NCI-H345 (cell line): ENCODE measurements at places on chromosomes 6 and 20.

- DNase-seq, result no peak
Observed at GRCh38 chr6:169513478-169514193, 188.2 kb downstream of the WDR27 start.

GRCh38 chr6:43965628-43966373, 161.5 kb downstream of the MRPL14 start:
- no peak for DNase-seq

- DNase-seq, result no peak
Observed at GRCh38 chr20:58511364-58511763, 3.8 kb downstream of the APCDD1L start.

DNA sequence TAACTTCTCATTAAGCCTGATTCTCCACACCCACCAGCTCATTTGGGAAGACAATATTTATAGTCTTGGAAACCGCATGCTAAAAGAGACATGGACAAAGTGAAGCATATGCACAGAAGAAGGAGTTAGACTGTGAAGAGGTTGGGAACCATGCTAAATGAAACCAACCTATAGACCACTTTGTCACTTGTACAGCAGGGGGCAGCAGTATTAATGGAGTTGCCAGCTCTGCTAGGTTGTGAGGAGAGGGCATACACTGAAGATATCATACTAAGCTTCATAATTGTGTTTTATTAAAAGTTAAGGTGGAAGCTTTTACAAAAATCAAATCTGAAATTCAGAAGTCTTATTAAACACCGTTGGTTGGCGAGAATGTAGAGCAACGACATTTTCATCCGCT, 38.3 kb upstream of the HMGCLL1 start:
- DNase-seq, result no peak

- peak; percentile 86 for DNase-seq
Observed at GRCh38 chr6:39801456-39802251, 9.5 kb downstream of the DAAM2 start.

DNA sequence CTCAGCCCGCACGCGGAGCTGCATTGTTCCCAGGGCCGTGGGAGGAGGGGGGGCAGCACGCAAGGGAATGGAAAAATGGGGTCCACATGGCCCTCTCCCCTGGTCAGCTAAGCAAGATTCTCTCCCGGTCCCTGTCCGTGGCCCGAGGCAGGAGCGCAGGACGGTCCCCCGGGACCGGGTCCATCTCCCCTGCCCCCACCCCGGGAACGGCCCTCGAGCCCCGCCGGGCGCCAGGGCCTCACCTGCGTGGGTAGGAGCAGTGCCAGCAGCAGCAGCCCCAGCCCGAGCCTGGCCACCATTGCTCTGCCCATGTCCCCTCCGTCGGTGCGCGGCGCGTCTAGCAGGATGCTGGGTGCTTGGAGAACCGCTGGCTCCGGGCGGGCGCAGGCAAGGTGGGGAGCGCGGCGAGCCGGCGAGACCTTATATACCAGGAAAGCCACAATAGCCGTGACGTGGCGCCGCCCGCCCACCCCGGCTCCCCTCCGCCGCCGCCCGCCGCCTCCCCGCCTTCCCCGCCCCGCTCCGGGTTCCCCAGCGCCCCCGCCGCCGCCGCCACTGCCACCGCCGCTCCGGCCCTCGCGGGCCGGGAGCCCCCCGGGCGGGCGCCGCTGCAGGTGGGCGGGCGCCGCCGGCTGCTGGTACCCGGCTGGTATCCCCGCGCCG, at the start of gene CD24:
TSS of gene CD24 (minus strand) at position 394 of the 663 bp plus-strand sequence. CDS start at position 311, 83 bp downstream.
- DNase-seq, result peak; percentile 83

DNA sequence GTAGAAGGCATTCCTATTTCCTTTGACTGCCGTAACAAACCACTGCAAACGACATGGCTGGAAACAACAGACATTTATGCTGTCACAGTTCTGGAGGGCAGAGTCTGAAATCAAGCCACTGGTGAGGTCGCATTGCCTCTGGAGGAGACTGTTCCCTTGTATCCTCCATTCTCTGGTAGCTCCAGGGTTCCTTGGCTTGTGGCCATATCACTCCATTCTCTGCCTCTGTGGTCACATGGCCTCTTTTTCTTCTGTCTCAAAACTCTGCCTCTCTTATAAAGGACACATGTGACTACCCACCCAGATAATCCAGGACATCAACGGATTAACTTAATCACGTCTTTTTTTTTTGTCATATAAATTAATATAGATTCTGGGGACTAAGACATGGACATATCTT, 84.4 kb downstream of the LYRM2 start:
- DNase-seq, result peak; percentile 73

- DNase-seq, result no peak
Observed at GRCh38 chr6:109105681-109106080, 10.4 kb downstream of the CEP57L1 start.

GRCh38 chr6:27893059-27893835, 18.9 kb downstream of the OR2B2 start:
- DNase-seq, result peak; percentile 97

DNA sequence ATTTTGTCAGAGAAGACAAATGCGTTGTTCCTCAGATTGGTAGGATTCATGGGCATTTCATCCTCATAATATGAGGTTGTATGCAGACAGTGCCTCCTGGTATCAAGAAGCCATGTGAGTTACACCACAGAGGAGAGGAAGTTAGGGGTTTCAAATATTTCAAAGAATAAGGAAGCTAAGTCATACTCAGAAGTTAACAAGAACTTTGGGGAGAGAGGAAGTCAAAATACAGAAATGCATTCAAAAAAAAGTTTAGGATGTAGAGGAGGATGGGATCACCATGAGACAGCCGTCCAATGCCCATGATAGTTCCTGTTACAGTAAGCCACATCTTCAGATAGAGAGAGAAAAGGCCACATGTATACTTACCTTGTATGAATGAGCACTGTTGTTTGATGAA, 22.3 kb downstream of the HLA-DOB start:
- no peak for DNase-seq

DNA sequence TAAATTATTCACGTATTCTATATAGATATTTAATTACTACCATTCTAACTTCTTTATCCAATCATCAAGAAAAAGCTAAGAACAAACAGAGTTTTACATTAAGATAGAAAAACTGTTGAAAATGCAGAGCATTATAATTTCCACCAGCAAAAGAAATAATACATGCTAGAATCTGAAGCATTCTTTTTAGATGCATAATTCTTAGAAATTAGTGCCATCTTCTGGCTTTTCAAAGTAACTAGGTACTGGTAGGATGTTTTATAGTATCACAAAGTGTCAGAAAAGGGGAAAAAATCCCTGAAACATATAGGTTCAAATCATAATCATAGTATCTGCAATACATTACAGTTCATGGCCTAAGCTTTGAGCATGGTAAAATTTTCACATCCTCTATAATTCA, 178.9 kb downstream of the PHF3 start:
- no peak for DNase-seq

GRCh38 chr6:10621213-10621612, 73.2 kb downstream of the C6orf52 start:
- DNase-seq, result peak; percentile 17

DNA sequence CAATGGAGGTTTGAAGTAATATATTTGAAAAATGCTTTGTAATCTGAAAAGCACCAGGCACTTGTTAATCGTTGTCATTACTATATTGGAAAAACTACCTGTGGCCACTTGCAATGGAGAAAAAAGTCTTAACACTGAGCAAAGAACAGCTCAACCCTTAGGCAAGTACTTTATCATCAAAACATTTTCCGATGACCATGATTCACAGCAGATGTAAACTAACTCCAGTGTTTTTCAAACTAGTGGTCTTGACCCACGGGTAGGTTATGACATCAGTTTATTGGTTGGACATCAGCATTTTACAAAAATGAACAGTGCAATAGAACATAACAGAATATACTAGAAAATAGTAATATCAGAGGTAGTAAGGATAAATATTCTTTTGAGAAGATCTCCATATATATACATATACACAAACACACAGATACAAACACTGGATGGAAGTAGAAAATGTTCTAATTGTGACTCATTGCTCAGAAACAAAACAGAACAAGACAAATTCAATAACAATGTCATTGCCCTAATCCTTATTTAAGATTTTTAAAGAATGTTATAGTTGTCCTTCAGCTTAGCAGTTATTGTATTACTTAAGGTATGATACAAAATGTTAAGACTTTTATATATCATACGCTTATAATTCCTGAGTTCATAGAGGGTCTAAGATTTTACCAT, 123.0 kb downstream of the PLCB1 start:
- DNase-seq, result no peak

DNA sequence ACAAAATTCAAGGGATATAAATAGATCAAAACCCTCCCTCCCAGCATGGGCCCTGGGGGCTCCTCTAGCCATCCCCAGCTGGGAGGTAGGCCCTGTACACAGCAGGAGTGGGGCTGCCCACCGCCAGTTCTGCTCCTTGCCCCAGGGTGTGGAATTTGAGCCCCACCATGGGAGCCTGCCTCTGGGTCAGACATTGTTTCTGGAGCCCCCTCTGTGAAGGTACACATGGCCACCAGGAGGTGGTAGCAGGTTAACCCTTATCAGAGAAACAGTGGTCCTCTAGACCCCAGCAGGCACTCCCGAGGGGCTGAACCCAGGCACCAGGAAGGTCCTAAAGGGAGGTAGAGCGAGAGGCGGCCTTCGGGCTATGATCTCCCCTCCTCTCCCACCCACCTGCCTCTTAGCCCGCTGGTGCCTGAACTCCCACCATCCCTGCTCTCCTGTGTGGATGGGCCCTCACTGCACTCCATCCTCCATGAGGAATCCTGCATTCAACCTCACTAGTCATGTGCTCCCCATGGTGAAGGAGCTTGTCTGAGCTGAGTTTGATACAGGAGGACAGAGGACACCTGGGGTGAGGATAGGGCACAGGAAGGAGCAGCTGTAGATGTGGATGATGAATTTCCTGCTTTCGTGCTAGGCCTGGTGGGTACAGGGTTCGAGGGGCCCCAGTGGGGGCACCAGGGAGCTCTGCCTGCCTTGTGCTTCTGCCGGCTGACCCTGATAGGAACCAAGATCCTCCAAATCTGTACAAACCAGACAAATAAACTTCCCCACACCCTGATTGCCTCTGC, 114.9 kb downstream of the GRM4 start:
- DNase-seq, result peak; percentile 44

DNA sequence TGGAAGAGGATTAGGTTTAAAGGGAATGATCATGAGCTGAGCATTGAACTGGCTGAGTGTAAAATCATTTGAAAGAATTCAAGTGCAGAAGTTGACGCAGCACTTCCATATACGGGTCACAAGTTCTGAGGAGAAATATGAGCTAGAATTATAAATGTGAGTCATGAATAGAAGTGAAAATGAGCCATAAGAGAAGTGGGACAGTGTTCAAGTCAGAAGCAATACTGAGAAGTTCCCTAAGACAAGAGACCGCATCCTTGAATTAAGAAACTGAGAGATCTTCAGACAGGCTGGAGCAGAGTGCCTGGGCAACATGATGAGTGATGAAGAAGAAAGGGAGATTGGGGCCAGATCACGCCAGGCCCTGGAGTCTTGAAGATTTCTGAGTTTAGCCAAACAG, 209.7 kb downstream of the TBX18 start:
- DNase-seq, result no peak

- no peak for DNase-seq
Observed at GRCh38 chr6:46914279-46914810, 7.4 kb downstream of the ADGRF5 start.

DNA sequence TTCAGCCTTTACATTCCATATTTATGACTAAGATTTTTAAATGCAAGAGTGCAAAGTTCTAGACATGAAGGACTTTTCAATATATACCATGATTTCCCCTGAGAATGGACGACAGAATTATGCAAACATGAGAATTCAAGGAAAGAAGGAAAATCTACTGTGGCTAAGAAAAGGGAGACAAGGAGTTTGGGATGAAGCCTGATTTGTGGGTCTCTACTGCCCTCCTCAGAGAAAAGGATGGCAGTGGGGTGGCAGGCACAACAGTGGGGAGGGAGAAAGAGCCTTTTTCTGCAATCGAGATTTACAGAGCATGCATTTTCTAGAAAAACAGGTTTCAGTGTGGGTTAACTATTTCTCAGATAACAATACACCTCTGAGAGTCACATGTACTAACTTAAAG, 466.9 kb upstream of the NRSN1 start:
- DNase-seq, result peak; percentile 61

DNA sequence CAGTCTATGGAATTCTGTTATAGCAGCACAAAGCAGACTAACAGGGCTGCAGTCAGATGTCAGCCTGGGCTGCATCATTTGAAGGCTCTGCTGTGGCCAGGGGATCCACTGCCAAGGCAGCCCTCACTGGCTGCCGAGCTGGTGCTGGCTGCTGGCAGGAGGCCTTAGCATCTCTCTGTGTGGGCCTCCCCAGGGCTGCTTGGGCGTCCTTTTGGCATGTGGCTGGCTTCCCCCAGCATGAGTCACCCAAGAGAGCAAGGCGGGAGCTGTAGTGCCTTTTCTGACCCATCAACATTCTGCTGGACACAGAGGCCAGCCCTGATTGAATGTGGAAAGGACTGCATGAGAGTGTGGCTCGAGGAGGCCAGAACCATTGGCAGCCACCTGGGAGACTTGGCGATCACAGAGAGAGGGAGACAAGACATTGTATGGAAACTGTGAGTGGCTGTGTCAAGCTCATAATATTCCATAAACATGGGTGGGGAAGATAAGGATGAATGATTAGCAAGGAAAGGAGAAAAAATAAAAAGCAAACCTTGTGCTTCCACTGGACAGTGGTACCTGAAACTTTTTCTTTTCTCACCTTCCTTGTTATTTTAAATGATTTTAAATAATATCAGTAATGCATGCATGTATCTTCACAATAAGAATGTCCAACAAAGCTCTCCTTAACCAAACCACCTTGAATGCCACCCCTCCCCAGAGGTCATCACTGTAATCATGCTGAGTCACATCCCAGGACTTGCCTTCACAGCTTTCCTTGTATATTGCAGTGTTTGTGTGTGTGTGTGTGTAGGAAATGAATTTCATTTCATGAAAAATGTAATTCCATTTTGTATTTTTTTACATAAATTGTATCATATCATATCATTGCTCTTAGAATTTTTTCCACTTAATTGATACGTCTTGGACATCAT, 55.0 kb upstream of the VSX1 start:
- DNase-seq, result no peak

- DNase-seq, result peak; percentile 72
Observed at GRCh38 chr6:168179133-168179532, 100.1 kb upstream of the FRMD1 start.

GRCh38 chr6:17472653-17473183, 79.3 kb downstream of the CAP2 start:
- DNase-seq, result no peak

GRCh38 chr6:18019539-18020534, 32.4 kb upstream of the KIF13A start:
- no peak for DNase-seq

GRCh38 chr6:106629859-106630163, 433 bp downstream of the QRSL1 start:
- DNase-seq, result peak; percentile 38

DNA sequence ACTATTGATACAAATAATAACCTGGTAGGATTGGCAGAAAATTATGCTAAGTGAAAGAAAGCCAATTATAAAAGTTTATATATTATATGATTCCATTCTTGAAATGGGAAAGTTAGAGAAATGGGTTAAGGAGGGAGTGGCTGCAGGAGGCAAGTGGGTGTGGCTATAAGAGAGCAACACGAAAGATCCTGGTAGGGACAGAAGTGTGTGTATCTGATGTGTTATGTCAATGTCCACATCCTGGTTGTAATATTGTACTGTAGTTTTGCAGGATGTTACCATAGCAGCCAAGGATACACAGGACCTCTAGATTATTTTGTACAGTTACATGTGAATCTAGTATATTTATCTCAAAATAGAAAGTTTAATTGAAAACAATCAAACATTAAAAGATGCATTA, 46.8 kb downstream of the SNX5 start:
- DNase-seq, result no peak

- no peak for DNase-seq
Observed at GRCh38 chr6:36924131-36924530, 30.4 kb upstream of the PI16 start.

GRCh38 chr6:38138374-38138773, 318.8 kb downstream of the ZFAND3 start:
- no peak for DNase-seq
